LoVo (cell line): ENCODE measurements at places on chromosomes 1 and 21.

DNA sequence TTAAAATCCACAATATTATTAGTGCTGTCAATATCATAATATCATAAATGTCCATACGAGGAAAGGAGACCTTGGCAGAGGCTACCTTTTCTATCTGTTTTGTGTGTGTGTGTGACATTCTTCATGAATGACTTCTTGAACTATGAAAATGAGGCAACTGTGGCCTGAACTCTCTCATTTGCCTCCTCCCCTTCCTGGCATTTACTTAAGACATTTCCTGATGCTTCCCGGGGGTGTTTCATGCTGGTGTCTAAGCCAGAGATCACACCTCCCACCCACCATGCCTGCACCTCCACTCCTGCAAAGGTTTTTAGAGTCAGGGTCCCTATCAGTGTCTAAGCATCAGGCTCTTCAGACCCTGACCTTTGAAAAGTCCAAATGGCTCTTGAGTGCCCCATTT lies 420.9 kb downstream of the KIF26B start:
- DNase-seq, result no peak

GRCh38 chr1:27993241-27993640 lies 33.5 kb downstream of the XKR8 start:
- no peak for DNase-seq

- DNase-seq, result no peak
These were observed 16.5 kb downstream of the TMEM51 start for GRCh38 chr1:15170071-15170470.

DNA sequence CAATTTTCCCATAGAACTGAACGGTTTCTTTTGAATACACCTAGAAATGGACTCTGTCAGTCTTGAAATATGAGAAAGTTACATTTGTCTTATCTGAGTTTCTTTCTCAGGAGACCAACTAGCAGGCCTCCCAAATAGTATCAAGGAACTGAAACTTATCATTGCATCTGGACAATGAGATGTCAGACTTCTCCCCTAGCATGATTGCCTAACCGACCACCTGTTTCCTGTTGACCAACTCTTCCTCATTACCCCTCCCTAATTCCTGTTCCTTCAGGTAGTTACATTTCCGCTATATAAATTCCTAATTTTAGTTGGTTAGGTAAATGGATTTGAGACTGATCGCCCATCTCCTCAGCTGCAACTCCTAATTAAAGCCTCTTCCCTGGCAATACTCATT lies 1587.3 kb downstream of the NCAM2 start:
- no peak for DNase-seq

- DNase-seq, result peak; percentile 2
These were observed 31.7 kb upstream of the ITLN1 start for GRCh38 chr1:160916666-160917065.

DNA sequence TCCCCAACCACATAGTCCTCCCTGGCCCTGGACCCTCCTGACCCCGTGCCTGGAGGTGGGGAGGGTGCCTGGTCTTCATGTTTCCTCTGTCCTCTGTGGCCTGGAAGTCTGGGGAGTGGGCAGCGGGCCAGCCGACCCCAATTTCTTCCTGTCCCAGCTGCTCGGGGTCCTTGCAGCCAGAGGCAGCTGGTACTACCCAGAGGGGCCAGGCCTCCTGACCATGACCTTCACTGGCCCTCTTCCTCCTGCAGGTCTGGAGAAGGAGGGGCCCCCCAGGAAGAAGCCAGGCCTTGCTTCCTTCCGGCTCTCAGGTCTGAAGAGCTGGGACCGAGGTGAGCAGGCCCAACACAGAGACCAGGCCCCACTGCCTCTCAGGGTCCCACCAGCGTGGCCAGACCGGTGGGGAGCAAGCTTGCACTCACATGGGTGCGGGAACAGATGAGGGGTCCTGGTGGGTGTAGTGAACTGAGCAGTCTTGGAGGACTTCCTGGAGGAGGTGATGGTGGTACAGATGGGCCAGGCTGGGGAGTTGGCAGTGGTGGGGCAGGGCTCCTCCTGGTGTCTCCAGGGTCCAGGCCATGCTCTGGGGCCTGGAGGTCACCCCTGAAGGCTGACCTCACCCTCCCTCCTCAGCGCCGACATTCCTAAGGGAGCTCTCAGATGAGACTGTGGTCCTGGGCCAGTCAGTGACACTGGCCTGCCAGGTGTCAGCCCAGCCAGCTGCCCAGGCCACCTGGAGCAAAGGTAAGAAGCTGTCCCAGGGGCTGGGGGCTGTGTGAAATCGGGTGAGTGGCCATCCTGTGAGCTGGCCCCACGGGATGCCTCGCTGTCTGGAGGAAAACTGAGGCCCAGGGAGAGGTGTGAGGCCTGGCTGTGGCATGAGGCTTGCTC lies 32.7 kb downstream of the TRIM11 start:
- no peak for DNase-seq
